ENCODE measurements at places on chromosomes 3 and 15.

- no peak for DNase-seq
Observed at GRCh38 chr3:71536376-71536965, 47.1 kb downstream of the FOXP1 start.

DNA sequence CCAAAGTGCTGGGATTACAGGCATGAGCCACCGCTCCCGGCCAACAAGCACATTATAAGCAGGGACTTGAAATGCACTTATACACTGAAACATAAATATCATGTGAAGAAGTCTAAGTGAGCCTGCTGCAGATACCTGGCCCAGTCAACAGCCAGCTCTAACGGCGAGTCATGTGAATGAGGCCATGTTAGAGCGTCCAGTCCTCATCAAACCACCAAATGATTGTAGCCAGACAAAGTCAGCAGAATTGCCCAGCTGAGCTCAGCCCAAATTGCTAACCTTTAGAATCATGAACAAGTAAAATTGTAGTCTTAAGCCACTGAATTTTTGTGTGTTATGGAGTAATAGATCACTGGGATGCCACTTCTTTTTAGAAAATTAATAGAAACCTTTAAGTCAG lies 37.8 kb upstream of the UACA start:
- DNase-seq = no peak

DNA sequence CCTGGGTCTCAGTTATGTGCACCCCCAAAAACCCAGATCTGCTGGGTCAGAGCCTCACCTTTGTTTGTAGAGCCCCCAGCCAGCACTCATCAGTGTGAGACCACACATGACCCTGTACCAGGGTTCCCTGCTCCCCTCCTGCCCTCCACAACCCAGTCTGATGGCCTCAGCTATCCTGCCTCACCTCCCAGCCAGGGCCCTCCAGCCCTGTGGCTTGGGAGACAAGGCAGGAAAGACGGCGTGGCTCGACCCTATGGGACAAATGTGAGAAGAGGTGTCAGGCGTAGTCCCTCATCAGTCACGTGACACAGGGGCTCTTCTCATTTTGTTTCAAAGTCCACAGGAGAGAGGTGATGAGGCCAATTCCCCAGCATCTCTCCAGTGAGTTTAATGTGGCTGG lies 28.3 kb upstream of the PRR23E start:
- DNase-seq = no peak

- no peak for DNase-seq
Observed at GRCh38 chr15:96122077-96123027, 208.1 kb upstream of the NR2F2 start.

GRCh38 chr15:100284701-100285100 lies 57.1 kb downstream of the ADAMTS17 start:
- no peak for DNase-seq
